ENCODE measurements at places on chromosomes 3 and 15.

GRCh38 chr15:64856429-64857145 is 14.9 kb downstream of the PLEKHO2 start:
- no peak for DNase-seq

GRCh38 chr3:131361464-131362421 is 19.8 kb upstream of the NUDT16 start:
- peak; percentile 31 for DNase-seq

DNA sequence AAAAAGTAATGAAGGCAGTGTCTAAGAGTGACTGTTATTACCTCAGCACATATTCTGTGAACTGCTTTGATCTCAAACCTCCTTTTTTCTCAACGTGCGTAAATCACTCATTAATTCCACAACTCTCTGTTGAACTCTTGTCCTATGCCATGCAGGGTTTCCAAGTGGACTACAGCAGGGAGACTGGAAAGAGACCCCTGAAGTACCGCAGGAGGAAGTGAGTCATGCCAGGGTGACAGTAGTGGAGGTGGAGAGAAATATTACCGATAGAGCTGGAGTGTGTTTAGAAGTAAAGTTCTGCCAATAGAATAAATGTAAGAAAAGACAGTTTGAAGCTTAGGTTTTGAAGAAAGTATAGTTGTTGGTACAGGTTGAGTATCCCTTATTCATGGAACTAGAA is 908.9 kb downstream of the ROBO1 start:
- no peak for DNase-seq

DNA sequence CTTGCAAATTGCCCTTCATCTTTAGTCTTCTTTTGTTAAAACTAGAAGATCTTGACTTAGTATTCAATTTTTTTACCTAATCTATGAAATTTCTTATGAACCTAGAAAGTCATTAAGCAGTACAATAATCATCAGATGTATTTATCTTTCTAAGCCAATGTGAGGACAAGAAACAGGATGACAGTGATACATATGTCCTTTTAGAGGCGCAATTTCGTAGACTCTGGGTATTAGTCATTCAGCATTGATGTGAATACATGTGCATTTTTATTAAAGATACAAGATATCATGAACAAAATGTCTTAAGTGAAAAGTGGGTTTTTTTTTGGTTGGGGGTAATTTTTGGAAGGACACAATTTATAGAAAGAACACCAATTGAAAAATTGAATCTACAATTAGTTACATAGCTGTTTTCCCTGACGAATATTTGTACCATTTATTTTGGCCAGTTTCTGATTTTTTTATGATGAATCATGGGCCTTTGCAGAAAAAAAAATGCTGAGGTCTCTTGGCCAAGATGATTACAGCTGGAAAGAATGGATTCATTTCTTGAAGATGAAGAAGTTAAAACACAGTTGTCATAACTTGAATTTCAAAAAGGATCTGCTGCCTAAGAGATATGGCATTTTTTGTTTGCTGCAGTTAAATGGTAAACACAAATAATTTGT is 48.9 kb upstream of the AGTR1 start:
- DNase-seq = no peak

- DNase-seq = no peak
Observed at GRCh38 chr3:49665822-49666519, 8.2 kb upstream of the APEH start.

- DNase-seq = no peak
Observed at GRCh38 chr15:75021341-75021740, 2.0 kb upstream of the PPCDC start.

- DNase-seq = no peak
Observed at GRCh38 chr15:50176869-50177268, 5.1 kb upstream of the SLC27A2 start.

DNA sequence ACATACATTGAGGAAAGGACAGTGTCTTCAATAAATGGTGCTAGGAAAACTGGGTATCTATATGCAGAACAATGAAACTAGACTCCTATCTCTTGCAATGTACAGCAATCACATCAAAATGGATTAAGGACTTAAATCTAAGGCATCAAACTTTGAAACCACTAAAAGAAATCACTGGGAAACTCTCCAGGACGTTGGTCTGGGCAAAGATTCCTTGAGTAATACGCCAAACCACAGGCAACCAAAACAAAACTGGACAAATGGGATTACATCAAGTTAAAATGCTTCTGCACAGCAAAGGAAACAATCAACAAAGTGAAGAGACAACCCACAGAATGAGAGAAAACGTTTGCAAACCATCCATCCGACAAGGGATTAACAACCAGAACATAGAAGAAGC is 14.5 kb downstream of the LAMP3 start:
- DNase-seq = no peak

GRCh38 chr3:86229086-86229774 is 761.7 kb downstream of the VGLL3 start:
- no peak for DNase-seq

GRCh38 chr3:56771376-56771775 is 30.4 kb downstream of the ARHGEF3 start:
- no peak for DNase-seq

GRCh38 chr3:88311826-88312225 is 162.1 kb downstream of the C3orf38 start:
- no peak for DNase-seq

- DNase-seq = no peak
Observed at GRCh38 chr3:156898296-156898880, 72.2 kb downstream of the LEKR1 start.

- DNase-seq = no peak
Observed at GRCh38 chr3:194325424-194326153, 25.5 kb downstream of the CPN2 start.

GRCh38 chr3:175246766-175247165 is 387.6 kb downstream of the NAALADL2 start:
- no peak for DNase-seq

DNA sequence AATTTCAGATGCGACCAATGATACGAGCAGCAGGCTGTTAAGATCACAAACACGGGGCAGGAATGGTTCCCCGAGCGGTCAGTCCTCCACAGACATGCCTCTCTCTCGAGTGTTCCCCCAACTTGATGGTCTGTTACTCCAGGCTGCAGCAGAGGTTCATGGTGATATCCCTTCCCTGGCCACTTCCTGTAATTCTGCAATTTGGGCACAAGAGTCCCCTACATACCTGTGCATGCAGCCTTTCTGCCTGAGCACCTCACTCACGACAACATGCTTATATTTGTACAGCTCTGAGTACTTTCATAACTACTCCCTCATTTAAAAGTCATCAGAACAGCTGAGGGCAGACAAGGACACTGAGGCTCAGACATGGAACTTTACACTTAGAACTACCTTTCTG is 408.1 kb upstream of the NR2F2 start:
- no peak for DNase-seq

- peak; percentile 5 for DNase-seq
Observed at GRCh38 chr3:98027085-98027446, 8.0 kb downstream of the GABRR3 start.

- no peak for DNase-seq
Observed at GRCh38 chr3:161084277-161084676, 20.9 kb downstream of the B3GALNT1 start.

- no peak for DNase-seq
Observed at GRCh38 chr3:128334766-128335165, 131.9 kb downstream of the DNAJB8 start.

DNA sequence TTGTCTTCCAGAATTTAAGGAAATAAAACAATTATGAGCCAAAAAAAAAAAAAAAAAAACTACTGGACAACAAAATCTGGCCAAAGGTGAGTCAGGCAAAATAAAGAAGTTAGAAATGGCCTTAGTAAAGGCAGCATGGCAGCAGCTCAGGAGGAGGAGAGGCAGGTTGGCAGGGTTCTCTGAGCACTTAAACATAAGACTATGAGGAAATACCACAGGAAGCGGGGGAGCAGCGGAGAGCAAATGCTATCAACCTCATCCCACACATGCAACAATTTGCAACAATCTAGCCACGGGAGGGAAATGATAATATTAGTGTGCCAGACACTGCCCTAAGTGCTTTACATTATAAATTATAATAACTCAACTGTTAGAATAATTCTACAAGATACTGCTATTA is 247.3 kb upstream of the NSMCE3 start:
- no peak for DNase-seq

DNA sequence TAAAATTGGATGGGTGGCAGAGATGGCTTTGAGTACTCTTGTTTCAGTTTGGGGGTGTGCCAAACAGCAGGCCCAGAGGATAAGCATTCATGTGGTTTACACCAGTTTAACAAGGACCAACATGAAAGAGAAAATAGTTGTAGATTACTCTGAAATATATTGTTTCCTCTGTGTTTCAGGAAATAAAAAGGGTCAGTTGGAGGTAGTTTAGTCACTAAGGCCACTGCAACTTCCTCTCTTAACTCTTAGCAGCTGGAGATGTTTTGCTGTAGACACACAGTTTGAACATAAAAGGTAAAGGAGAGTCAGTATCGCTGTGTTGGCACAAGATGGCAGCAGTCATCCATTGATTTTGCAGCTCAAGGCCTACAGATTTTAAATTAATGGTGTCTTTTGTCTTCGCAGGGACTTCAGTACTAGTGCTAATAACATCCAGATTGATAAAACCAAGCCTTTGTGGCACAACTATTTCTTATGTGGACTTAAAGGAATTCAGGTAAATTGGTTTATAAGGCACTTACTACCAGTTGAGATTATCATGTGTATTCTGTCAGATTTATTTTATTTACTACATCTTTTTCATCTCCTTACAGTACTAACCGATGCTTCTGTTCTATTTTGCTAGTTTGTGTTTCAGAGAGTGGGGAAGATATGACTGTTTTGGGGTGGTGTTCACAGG is 65.5 kb downstream of the GALK2 start:
- DNase-seq = peak; percentile 22

DNA sequence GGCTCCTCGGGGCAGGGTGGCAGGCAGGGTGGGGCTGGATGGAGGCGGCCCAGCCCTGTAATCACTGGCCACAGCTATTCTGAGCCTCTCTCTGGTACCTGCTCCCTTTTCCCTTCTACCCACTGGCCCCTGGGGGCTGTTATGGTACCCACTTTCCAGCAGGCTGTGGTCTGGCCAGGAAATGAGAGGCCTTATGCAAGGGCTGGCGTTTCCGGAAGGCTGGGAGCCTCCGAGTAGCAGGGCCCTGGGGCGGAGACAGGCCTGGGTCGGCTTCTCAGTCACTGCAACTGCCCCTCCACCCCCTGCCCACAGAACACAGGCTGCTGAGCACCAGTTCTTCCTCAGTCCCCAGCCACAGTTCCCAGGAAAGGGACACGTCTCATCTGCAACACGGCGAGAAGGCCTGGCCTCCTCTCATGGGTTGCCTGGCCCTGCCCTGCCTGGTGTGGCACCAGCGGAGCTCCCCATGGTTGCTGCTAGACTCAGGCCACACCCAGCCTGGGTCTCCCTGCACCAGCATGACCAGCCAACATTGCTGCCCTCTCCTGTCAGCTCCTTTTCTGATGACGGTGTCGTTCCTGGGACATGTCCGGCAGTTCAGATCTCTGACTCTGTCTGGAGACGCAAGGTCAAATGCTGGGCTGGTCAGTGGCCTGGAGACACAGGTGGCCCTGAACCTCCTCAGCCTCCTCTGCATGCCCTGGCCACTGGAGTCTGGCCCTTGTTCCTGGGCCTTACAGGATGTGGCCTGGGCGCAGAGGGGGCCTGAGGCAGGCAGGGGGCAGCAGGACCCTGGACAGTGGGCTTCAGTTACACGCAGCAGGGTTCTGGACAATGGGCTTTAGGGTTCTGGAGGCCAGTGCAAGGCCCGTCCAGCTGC is 6.5 kb downstream of the CHST13 start:
- DNase-seq = no peak

GRCh38 chr3:45020534-45020933 is 5.6 kb upstream of the CLEC3B start:
- no peak for DNase-seq

- DNase-seq = no peak
Observed at GRCh38 chr3:186329589-186329988, 32.4 kb downstream of the DGKG start.

DNA sequence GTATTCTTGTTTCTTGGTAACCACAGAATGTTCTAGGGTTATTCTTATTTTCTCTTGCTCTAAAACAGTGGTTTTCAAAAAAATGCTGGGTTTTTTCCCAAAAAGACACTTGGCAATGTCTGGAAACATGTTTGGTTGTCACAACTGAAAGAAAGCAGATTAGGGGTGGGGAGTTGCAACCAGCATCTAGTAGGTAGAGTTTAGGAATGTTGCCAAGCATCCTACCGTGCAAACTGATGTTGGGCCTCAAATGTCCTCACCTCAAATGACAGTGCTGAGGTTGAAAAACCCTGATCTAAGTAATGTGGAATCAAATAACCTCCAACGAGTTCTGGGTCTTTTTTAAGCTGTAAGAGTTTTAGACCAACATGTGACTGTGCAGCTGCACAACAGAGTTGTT is 270.5 kb upstream of the STT3B start:
- no peak for DNase-seq

DNA sequence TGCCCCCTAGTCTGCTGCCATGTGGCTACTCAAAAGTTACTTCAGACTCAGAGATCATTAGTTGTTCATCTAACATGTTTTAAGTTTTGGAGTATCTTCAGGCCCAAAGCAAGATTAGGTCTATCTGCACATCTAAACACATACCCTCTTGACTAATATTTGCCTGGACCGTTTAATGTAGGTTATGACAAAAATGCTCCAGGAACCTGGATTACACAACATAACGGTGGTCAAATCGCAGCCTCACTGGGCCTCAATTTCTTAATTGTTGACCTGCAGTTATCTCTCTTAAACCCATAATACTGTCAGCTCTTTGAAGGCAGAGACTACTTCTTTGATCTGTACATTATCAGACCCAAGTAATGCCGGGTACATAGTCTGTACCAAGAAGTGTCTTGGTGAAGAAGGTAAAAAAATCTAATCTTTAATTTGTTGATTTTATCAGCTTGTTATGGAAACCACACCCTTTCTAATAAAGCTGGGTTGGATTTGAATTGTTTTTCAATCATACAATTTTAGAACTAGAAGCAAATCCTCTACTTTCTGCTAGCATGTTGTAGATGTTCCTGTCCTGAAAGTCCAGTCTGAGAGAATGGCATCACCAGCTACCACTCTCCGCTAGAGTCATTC is 3.6 kb downstream of the SNRK start:
- DNase-seq = no peak

GRCh38 chr15:68962465-68962864 is 32.1 kb downstream of the SPESP1 start:
- no peak for DNase-seq

DNA sequence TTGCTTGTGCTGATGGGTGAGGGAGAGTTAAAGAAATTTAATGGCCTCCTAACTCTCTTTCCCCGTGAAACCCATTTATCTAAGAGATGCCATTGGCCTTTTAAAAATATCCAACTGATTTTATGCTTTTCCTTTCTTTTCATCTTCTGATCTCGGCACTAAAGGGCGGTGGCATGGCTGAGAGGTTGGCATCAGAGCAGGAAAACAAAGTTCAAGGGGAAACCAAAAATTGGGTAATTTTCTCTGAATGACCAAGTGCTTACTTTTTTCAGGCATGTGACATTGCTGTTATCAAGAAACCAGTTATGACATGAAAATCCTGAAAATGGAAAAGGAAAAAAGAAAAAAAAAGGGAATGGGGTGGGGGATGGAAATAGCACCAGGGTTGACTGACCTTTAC is 3.2 kb downstream of the CGNL1 start:
- no peak for DNase-seq

Measured in NCI-H345 (cell line).